Esophagus squamous epithelium (tissue), 5 donors: ENCODE measurements at places on chromosomes 3 and 15.

GRCh38 chr15:99130314-99130713 is 25.4 kb downstream of the SYNM start:
- no peaks in the 10 kb centered on the region for H3K27me3 ChIP-seq
- peak overlapping the region; percentile 30 for H3K27ac ChIP-seq
- peaks cover 26% of the 10 kb centered on the region for H3K36me3 ChIP-seq
- H3K4me1 ChIP-seq = no peaks in the 10 kb centered on the region
- no peak for DNase-seq

- peak overlapping the region; percentile 79 for H3K4me3 ChIP-seq
- H3K36me3 ChIP-seq = no peaks in the 10 kb centered on the region
- peaks cover 13% of the 10 kb centered on the region for H3K4me1 ChIP-seq
- DNase-seq = no peak
- peak overlapping the region; percentile 92 for H3K27ac ChIP-seq
These were observed 681 bp downstream of the PIK3CB start for GRCh38 chr3:138833899-138834595.

GRCh38 chr3:143885780-143886427 is 37.6 kb upstream of the SLC9A9 start:
- no peaks in the 10 kb centered on the region for H3K36me3 ChIP-seq
- H3K4me3 ChIP-seq = no peak overlapping the region
- H3K27ac ChIP-seq = no peak overlapping the region
- no peaks in the 10 kb centered on the region for H3K27me3 ChIP-seq
- DNase-seq = no peak
- H3K4me1 ChIP-seq = peaks cover 8% of the 10 kb centered on the region

DNA sequence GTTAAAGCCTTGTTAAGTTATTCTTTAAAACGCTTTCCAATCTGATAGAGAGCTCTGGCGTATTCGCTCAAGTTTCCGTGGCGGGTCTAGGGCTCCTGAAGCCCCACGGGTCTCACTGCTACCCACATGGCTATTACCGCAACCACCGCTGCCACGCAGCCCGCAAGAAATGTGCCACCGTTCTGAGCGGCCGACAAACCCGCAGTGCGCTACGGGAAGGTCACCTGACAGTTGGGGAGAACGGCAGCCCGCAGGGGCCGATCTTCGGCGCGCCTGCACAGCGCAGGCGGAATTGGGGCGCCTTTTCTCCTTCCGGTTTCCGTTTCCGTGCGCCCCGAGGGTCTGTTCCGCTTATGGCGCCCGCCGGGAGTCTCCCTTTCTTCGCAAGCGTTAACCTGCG is 76.6 kb upstream of the SNRPN start:
- H3K27ac ChIP-seq = no peak overlapping the region
- no peaks in the 10 kb centered on the region for H3K36me3 ChIP-seq
- no peaks in the 10 kb centered on the region for H3K27me3 ChIP-seq
- DNase-seq = no peak
- H3K4me1 ChIP-seq = no peaks in the 10 kb centered on the region
- peak overlapping the region; percentile 26 for H3K4me3 ChIP-seq

DNA sequence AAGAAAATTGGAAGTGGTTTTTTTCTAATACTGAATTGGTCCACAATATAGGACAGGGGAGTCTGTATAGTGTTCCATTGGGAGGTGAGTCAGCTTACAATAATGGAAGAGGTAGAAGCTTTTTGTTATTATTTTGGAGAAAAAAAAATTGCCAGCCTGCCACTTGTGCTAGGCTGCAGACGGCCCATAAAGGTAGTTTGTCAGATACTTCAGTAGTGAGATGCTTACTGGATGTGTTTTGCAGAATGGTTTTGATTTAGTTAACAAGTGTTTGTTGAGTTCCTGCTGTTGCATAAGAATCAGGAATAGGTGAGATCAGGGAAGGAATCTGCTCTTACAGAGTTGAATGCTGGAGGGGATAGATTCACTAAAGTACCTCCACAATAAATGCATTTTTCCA is 1.0 kb downstream of the DTWD1 start:
- H3K27me3 ChIP-seq = no peaks in the 10 kb centered on the region
- H3K4me1 ChIP-seq = peaks cover 32% of the 10 kb centered on the region
- DNase-seq = no peak
- H3K27ac ChIP-seq = no peak overlapping the region
- peaks cover 23% of the 10 kb centered on the region for H3K36me3 ChIP-seq

DNA sequence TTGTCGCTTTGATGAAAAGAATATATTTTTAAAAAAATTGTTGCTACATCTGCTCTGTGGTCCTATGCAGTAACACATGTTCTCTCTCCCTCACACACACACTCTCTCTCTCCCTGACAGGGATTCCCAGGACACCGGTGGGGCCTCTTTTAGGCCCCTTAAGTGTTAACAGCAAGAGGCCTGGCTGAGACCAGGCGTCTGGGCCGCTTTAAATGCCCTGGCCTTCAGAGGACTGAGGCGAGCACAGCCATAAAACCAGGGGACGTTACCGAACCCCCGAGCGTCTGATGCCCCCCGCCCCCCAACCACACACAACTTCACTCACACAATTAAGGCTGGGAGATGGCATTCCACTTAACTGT is 1.7 kb downstream of the BNC1 start:
- no peaks in the 10 kb centered on the region for H3K36me3 ChIP-seq
- peak overlapping the region; percentile 83 for H3K27ac ChIP-seq
- no peak for DNase-seq

DNA sequence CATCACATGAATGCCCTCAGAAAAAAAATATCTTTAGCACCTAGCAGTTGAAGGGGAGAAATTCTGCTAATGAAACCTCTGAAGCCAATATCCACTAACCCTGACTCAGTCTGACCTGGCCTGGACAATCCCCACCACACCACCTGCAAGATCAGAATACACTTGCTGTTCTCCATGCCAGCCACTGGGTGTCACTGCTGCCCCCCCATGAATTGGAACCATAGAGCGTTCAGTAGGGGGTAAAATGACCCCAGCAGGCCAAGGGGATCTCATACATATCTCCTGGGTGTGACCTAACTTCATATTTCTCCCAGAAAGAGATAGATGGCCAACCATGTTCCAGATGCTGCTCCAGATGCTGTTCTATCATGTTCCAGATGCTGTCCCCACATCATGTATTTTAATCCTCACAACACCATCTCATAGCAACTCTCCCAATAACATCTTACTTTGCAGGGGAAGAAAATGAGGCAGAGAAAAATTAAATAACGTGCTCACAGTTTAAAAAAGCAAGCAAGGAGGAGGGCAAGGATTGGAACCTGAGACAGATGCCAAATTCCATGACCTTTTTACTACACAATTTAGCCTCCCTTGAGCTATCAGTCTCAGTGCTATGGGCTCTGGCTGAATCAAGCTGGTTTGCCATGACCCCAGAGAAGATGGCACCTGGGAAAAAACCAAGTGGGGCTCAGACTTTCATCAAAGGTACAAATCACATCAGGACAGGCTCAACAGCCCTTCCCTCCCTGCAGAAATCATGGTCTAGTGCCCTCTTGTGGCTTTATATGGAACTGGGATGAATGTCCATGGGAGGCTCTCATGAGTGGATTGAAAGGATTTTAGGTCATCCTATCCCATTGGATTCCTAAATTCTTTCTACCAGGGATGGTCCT is 12.4 kb downstream of the NTRK3 start:
- H3K27ac ChIP-seq = no peak overlapping the region
- peaks cover 5% of the 10 kb centered on the region for H3K4me1 ChIP-seq
- peaks cover 21% of the 10 kb centered on the region for H3K27me3 ChIP-seq
- no peaks in the 10 kb centered on the region for H3K36me3 ChIP-seq
- DNase-seq = no peak

GRCh38 chr3:135994708-135995337 is 29.3 kb downstream of the PPP2R3A start:
- no peak overlapping the region for H3K27ac ChIP-seq
- H3K4me3 ChIP-seq = no peak overlapping the region
- peaks cover 17% of the 10 kb centered on the region for H3K4me1 ChIP-seq
- no peaks in the 10 kb centered on the region for H3K36me3 ChIP-seq
- DNase-seq = no peak
- no peaks in the 10 kb centered on the region for H3K27me3 ChIP-seq

DNA sequence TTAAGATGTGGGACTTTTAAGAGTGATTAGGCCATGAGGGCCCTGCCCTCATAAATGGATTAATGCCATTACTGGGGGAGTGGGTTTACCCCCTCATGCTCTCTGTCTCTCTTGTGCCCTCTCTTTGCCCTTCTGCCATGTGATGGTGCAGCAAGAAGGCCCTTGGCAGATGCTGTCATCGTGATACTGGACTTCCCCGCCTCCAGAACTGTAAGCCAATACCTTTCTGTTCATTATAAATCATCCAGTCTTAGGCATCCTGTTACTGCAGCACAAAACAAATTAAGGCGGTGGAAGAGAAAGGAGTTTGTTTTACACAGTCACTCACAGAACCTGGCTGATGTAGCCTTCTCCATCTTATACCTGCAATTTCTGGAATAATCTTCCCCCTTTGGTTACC is 360.3 kb upstream of the TBL1XR1 start:
- no peaks in the 10 kb centered on the region for H3K27me3 ChIP-seq
- H3K27ac ChIP-seq = no peak overlapping the region
- no peak for DNase-seq
- H3K4me1 ChIP-seq = peaks cover 34% of the 10 kb centered on the region
- H3K36me3 ChIP-seq = no peaks in the 10 kb centered on the region

- no peak overlapping the region for H3K4me3 ChIP-seq
- no peak for DNase-seq
- no peaks in the 10 kb centered on the region for H3K27me3 ChIP-seq
- no peaks in the 10 kb centered on the region for H3K36me3 ChIP-seq
These were observed 264.4 kb upstream of the NR2F2 start for GRCh38 chr15:96066126-96066525.

GRCh38 chr15:48325400-48325799 is 5.8 kb upstream of the DUT start:
- no peak overlapping the region for H3K4me3 ChIP-seq
- peaks cover 3% of the 10 kb centered on the region for H3K4me1 ChIP-seq
- no peak for DNase-seq
- H3K27me3 ChIP-seq = no peaks in the 10 kb centered on the region
- H3K27ac ChIP-seq = no peak overlapping the region

GRCh38 chr15:64842986-64843561 is 1.4 kb downstream of the PLEKHO2 start:
- peaks cover 69% of the 10 kb centered on the region for H3K4me1 ChIP-seq
- peak overlapping the region; percentile 96 for H3K4me3 ChIP-seq
- no peak for DNase-seq
- H3K27me3 ChIP-seq = no peaks in the 10 kb centered on the region
- no peaks in the 10 kb centered on the region for H3K36me3 ChIP-seq

- H3K36me3 ChIP-seq = no peaks in the 10 kb centered on the region
- H3K4me3 ChIP-seq = no peak overlapping the region
- DNase-seq = no peak
- H3K4me1 ChIP-seq = peaks cover 9% of the 10 kb centered on the region
- H3K27ac ChIP-seq = peak overlapping the region; percentile 10
These were observed 35.4 kb upstream of the RAB6B start for GRCh38 chr3:133931084-133931483.

DNA sequence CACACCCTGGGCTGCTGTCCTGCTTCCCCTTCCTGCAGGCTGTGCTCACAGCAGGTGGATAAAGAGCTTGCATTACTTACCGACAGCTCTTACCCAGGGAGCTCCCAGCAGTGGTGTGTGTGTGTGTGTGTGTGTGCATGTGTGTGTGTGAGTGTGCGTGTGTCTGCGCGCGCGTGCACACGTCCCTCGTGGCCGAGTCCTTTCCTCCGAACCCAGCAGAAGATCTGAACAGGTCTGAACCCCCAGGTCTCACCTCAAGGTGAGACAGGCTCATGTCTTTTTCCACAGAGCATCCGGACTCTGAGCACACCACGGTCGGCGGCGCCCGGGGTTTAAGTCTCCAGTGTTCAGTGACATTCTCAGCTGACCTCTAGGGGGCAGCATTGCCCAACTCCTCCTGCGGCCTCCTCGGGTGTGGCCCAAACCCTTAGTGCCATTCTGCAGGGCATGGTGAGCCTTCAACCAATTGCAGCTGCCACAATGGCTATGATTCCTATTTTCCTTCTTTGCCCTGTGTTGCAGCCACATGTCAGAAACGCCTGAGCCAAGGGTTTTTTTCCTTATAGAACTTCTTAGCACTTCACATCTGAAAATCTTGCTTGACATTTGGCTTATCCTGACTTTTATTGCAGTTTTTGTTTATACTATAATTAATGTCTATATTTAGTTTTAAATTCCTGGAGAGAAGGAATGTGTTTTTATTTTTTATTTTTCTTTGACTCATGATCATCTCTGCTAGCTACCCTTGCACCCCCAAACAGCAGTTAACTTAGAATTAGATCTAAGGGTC is 64.1 kb upstream of the KLHL25 start:
- H3K36me3 ChIP-seq = no peaks in the 10 kb centered on the region
- DNase-seq = no peak
- peaks cover 43% of the 10 kb centered on the region for H3K27me3 ChIP-seq
- H3K4me1 ChIP-seq = no peaks in the 10 kb centered on the region
- H3K27ac ChIP-seq = no peak overlapping the region

DNA sequence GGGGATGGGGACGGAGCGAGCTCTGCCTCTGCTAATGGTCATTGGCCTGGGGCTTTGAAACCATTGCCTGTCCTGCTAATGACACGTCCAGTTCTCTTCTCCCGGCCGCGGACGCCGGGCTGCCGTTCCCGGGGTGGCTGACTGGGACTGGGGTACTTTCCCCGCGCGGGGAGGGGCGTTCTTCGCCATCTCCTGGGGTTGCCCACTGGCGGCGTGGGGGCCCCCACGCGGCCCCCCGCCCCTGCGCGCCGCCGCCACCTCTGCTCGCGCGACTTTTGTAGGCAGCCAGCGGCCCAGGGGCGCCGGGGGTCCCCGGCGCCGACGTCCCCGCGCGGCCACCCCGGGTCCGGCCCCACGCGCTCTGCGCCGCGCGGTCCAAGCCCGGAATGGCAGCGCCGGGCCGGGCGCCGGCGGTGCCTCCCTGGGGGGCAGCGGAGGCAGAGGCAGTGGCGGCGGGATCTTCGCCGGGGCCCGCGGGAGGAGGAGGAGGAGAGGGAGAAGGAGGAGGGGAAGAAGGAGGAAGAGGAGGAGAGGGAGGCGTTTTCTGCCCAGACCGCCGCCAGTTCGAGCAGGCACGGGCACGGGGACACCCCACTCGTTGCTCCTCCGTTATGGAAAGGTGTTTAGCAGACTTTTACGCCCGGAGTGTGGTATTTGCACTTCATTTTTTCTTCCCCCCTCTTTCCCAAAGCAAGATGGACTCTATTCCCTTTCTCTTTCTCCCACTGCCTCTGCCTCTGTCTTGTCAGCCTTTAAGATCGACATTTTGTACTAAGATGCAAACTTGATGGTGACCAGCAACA is 2.3 kb downstream of the BBX start:
- peak; percentile 14 for DNase-seq
- no peaks in the 10 kb centered on the region for H3K36me3 ChIP-seq
- H3K27me3 ChIP-seq = no peaks in the 10 kb centered on the region
- H3K4me1 ChIP-seq = no peaks in the 10 kb centered on the region
- peak overlapping the region; percentile 96 for H3K27ac ChIP-seq
- peak overlapping the region; percentile 87 for H3K4me3 ChIP-seq

GRCh38 chr3:164452707-164453106 is 625.6 kb downstream of the SI start:
- H3K36me3 ChIP-seq = no peaks in the 10 kb centered on the region
- H3K4me1 ChIP-seq = no peaks in the 10 kb centered on the region
- H3K27me3 ChIP-seq = no peaks in the 10 kb centered on the region
- no peak overlapping the region for H3K4me3 ChIP-seq
- no peak overlapping the region for H3K27ac ChIP-seq

DNA sequence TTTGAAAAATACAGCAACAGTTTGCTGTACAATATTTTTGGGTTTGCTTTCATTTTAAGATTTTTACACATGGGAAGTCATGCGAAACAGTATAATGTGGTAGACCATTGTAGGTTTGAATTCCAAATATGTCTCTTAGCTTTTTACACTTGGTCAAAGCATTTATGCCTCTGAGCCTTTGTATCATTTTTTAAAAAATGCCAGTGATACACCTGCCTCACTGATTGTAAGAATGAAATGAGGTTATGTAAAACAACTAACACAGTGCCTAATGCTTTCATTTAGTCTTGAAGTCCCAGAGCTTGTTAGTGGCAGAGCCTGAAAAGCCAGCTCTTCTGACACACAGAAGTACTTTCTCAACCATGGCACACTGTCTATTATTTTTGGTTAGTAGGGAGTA is 202.0 kb downstream of the UBE2E2 start:
- H3K36me3 ChIP-seq = no peaks in the 10 kb centered on the region
- no peaks in the 10 kb centered on the region for H3K27me3 ChIP-seq
- peaks cover 30% of the 10 kb centered on the region for H3K4me1 ChIP-seq
